ENCODE measurements at places on chromosomes 7 and 10.
A peak's percentile ranks its signal among the peaks of the same experiment; 100 is the strongest.

DNA sequence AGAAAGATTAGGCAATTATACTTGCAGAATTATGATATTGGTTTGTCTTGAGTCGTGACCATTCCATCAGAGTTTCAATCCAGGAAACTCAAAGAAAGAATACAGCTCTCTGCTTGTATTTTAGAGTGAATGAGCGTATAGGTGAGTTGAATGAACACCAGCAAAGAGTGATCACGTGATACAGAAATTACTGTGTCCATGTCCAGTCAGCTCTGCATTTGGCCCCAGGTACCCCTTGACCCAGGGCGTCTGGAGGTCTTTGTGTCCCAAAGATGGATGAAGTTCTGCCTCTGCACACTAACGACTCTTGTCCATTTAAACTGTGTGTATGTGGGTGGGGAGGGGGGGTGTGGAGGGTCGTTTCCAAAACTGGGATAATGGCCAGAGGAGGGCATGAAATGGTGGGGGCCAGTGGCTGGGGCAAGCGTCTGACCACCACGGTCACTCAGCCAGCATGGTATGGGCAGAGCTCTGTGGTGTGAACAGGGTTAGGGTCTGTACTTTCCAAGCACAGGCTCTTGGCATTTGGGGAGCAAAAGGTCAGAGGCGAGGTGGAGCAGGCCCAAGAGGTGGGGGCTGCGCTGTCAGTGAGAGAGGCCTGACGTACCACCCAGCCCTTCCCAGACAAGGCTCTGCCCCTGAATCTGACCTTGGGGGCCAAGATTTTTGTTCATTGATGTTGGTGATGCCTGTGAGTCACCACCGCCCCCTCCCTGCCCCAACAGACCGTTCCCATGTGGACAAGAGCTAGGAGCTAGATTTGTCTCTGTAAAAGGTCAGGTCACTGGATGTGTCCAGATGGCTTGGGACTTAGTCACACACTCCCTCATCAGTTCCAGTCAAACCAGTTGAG lies 1.4 kb downstream of the PTPRE start:
- DNase-seq: no peak

DNA sequence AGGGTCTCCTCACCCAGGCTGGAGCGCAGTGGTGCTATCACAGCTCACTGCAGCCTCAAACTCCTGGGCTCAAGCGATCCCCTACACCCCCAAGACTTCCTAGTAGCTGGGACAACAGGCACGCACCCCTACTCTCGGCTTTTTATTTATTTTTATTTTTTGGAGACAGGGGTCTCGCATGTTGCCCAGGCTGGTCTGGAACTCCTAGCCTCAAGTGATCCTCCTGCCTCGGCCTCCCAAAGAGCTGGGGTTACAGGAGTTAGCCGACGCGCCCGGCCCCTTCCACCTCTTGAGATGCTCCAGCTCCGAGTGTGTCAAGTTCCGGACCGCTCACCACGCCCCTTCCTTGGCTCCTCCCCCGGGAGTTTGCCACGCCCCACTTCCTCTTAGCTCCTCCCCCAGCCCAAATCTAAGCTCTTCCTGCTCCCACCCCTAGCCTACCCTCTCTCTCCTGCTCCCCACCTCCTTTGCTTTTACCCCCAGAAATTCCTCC lies 6.3 kb downstream of the NAT16 start:
- peak; percentile 45 for DNase-seq

- DNase-seq: no peak
Observed at GRCh38 chr10:98265403-98266378, 2.3 kb downstream of the LOXL4 start.

DNA sequence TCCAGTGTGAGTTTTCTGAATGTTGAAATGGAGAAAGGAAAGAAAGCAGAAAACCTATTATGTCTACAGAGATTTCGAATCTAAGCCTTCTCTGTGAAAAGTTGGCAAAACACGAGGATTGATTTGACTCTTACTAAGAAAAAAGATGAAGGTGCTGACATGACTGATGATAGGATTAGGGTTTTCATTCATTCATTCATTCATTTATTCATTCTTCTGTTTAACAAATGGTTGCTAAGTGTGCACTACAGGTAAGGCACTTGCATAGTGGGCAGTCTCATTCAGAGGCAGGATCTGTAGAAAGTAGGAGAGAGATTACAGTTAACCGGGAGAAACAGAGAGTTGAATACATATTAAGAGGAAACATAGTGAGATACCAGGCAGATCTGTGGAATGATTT lies 137.1 kb downstream of the ZNF365 start:
- no peak for DNase-seq

DNA sequence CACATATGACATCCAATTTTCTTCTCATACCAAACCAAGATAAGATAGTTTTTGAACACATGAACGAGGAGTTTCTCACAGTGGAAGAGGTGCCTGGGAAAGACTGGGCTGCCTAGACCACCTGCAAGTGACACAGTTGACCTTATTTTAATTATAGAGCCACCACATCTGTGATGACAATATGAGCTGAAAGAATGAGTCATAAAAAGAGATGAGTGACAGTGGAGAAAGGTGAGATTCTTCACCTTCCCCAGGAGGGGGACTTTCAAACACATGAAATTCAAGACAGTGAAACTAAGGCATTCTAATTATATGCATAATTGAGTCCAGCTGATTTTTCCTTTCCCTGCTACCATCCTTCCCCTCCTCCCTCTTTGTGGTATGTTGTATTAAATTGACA lies 475.5 kb downstream of the NXPH1 start:
- no peak for DNase-seq

- no peak for DNase-seq
Observed at GRCh38 chr10:12509016-12509793, 159.9 kb downstream of the CAMK1D start.

- no peak for DNase-seq
Observed at GRCh38 chr10:132593389-132593788, 55.8 kb downstream of the INPP5A start.

- DNase-seq: no peak
Observed at GRCh38 chr10:24947304-24948097, 4.9 kb downstream of the PRTFDC1 start.

DNA sequence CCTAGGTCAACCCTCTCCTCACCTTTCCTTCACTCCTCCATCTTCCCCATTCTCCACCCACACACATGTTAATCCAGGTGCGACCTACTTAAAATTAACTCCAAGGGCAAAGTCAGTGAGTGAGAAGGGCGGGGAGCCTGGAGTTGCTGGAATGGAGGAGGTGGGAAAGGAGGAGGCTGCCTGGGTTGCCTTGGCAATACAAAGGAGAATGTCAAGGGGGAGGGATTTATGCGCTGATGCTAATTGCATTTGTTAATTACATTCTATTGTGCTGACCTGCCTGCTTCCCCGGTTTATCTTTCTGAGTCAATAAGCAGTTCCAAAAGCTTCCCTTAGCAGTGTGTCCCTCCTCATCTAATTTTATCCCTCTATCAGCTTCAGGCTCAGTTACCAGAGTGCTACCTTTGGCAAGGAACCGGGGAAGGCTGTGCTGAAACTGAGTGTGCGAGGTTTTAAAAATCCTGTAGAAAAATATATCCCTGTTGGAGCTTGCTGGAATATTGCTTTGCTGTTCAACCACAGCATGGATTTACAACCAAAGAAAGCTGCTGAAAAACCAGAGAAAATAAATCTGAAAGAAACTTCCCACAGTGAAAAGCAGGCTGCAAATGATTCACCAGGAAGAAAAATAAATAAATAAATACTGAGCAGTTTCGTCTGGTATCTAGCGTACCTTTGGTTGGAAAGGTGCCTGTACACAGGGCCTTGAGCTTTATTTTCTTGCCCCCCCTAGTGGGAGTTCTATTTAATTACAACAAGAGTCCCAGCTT lies 113.2 kb upstream of the DGKB start:
- no peak for DNase-seq

DNA sequence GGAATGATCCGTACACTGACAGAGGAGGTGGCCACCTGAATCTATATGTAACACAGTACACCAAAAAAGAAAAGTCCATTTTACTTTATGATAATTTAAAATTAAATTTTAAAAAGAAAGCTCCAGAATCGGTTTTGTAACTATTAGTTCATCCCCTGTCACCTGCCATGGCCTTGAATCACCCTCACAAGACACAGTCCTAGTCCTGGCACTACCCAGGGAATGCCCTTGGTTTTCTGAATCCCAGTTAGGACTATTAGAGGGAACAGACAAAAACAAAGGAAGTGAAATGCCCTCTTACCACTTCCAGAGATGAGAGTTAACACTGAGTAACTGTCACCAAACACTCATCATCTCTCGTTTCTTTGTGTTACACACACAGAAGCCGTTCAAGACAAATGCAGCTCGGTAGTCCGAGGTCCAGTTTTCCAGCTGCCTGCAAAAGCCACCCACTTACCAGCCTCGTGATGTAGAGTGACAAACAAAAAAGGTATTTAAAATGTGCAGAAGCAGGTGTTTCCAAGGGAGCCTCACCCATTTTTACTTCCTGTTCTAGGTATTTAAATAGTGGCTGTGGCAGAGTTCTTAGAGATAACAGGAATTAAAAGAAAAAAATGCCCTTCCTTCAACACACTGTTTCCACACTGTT lies 6.1 kb downstream of the PTPRN2 start:
- DNase-seq: no peak

DNA sequence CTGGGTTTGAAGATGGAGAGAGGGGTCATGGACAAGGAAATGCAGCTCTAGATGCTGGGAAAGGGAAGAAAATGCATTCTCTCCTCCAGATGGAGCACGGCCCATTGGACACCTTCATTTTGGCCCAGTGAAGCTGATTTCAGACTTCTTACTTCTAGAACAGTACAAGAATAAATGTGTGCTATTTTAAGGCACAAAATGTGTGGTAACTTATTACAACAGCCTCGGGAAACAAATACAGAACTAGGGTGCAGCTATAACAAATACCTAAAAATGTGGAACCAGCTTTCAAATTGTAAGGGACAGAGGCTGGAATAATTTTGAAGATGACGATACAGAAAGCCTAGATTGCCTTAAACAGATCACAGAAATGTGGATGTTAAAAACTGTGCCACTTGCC lies 54.1 kb downstream of the CYTH3 start:
- DNase-seq: no peak

Data from effector CD8-positive, alpha-beta T cell (primary cell).